ENCODE measurements at places on chromosomes 3 and 15.

- DNase-seq, result no peak
Measured at GRCh38 chr15:65085990-65086679, 9.6 kb downstream of the KBTBD13 start.

GRCh38 chr3:50028346-50028745 lies 60.4 kb upstream of the RBM5 start:
- DNase-seq, result no peak

DNA sequence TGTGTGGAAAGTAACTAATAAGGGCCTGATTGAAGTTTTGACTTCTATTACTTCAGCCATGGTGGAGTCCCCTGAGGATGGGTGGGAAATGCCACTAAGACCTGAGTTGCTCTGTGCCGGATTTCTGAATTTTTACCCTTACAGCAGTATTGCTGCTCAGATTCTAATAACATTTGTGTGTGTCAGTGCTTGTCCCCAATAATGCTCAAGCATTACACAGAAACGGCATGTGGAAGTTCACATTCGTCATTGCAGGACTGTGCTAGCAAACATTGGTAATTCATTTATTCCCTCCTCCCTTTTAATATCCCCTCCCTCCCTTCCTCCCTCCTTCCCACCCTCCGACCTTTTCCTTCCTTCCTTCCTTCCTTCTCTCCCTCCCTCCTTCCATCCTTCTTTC lies 484.5 kb upstream of the ONECUT1 start:
- no peak for DNase-seq

GRCh38 chr3:13532631-13533030 lies 16.3 kb upstream of the FBLN2 start:
- no peak for DNase-seq

- no peak for DNase-seq
Measured at GRCh38 chr3:45516829-45517228, 77.7 kb upstream of the LIMD1 start.

DNA sequence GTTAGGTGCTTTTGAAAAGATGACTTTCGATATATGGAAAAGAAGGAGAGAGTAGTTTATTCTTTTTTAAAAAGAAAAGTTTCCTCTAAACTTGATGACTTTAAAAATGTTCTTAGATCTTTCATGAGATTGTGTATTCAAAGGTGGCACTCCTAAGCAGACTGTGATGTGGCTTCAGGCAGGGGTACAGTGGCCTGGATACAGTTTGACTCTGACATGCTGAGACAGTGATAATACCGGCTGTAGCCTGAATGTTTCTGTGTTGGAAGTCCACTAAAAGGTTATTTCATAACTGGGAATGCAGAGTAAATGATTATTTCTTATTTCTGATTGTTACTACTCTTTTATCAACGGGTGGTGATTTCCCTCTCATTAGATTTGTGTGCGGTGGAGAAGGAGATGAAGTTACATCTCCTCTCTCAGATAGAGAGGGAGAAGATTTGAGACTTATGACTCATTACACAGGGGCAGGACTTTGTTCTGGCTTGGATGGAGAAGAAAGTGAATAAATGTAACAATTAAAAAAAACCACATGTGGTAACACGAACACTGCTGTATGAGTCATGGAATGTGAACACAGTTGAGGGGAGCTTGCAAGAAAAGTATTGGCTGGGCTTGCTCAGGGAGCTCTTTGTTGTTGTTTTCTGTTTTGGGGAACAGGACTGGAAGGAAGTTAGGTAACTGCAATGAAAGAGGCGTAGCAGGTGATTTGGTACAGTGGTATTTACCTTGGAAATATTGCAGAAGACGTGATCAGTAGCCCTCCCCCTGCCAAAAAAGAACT lies 21.6 kb downstream of the SPTSSB start:
- DNase-seq, result no peak
